CD14-positive monocyte (primary cell): ENCODE measurements at places on chromosomes 3 and 15. TPM values are rescaled to one million over a fixed set of nuclear protein-coding genes. Genes with fewer than 3 reads are reported as not detected.

ANKUB1 gene
- not detected for polyA plus RNA-seq

DNA sequence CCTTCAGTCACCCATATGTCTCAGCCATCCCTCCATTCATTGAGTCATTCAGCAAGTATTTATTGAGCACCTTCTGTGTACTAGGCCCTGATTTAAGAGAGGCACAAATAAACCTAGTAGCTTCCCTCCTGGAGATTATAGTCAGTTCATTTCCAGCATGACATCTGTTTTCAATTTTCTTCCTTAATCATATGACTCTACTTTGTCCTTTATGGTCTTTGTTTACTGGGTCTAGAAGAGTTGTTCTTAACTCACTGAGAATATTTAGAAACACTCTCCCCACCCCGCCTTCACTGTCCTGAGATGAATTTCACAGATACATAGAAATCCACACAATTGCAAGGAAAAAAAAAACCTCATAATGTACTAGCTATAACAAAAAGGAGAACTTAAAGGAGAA, 44.8 kb upstream of the ADAMTS9 start:
- DNase-seq: no peak

- no peak for DNase-seq
Measured at GRCh38 chr3:152309031-152309430, 40.3 kb downstream of the MBNL1 start.

- DNase-seq: peak; percentile 94
Measured at GRCh38 chr3:46098319-46098761, 71.1 kb upstream of the XCR1 start.

- no peak for DNase-seq
Measured at GRCh38 chr3:81468391-81468790, 293.1 kb downstream of the GBE1 start.

ERICH6 gene
- polyA plus RNA-seq: not detected

DNA sequence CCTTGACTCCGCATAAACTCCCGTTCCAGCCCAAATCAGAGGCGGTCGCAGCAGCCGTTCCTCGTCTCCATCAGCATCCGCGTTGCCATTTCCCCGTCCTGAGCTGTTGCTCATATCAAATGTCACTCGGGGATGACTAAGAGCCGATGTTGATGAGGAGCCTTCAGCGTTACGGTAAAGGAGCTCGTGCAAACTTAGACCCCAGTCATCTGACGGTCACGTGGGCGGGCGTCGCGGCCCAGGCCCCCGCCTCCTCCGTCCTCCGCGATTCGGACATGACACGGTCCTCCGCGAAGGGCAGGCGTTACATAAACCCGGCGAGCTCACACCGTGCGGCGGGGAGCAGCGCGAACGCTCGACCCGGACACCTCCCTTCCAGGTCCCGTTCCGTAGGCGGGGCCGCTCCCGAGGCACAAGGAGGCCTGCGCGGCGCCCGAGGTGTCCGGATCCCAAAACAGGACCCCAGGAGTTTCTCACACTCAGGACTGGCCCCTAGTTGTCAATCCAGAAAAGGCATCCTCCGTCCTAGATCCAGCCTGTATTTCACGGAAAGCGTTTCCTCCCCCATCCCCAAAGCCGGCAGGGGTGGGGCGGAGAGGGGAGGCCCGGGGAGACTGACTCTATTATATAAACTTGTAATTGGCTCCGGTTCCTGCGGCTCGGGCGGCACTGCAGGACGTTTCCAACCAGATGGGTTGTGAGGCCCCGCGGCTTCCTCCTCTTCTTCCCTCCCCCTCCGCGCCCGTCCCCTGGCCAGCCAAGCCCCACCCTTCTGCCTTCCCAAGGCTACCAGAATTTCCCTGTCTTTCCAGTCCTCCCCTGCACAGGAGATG, 100.0 kb upstream of the IGF1R start:
- DNase-seq: peak; percentile 75

DNA sequence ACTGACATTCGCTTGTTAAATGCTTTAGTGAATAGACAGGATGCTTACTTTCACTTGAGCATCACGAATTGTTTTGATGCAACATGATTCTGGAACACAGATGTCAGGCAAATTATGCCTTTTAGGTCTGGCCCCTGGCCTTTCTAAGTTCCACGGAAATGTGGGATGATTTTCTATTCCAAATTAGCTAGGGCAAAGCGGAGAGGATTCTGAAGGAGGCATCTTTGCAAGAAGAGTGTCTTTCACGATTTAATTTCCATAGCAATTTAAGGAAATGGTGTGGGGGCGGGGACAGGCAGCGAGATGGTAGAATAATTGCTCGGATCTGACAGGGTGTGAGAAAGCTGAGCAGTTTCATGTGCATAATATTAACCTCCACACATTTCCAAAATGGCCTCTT, 238.5 kb upstream of the KCNMB2 start:
- no peak for DNase-seq

GRCh38 chr15:57589754-57590153, 1.9 kb upstream of the MYZAP start:
- DNase-seq: no peak

SLC12A1 gene
- not detected for polyA plus RNA-seq
